Heart left ventricle (tissue), 16 donors: ENCODE measurements at places on chromosomes 7 and 10.

DNA sequence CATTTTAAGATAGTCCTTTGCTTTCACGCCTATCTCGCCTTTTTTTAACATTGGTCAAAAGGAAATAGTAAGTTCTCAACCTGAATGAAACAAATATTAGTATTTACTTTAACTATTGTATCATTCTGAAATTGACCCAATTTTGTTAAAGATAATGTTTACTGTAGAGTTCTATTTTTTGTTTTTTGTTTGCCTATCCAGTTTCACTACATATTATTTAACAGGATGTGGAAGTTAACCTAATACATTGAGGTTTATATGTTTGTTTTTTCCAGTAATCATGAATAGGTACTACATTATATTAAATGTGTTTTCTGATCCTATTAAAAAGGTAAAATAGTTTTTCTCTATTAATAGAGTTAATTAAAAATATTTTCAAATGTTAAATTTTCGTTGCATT lies 26.5 kb downstream of the ACSM6 start:
- no peak overlapping the region for H3K4me3 ChIP-seq
- no peaks in the 10 kb centered on the region for H3K27me3 ChIP-seq
- no peak for DNase-seq
- no peaks in the 10 kb centered on the region for H3K4me1 ChIP-seq
- H3K27ac ChIP-seq, result no peak overlapping the region
- H3K36me3 ChIP-seq, result no peaks in the 10 kb centered on the region

DNA sequence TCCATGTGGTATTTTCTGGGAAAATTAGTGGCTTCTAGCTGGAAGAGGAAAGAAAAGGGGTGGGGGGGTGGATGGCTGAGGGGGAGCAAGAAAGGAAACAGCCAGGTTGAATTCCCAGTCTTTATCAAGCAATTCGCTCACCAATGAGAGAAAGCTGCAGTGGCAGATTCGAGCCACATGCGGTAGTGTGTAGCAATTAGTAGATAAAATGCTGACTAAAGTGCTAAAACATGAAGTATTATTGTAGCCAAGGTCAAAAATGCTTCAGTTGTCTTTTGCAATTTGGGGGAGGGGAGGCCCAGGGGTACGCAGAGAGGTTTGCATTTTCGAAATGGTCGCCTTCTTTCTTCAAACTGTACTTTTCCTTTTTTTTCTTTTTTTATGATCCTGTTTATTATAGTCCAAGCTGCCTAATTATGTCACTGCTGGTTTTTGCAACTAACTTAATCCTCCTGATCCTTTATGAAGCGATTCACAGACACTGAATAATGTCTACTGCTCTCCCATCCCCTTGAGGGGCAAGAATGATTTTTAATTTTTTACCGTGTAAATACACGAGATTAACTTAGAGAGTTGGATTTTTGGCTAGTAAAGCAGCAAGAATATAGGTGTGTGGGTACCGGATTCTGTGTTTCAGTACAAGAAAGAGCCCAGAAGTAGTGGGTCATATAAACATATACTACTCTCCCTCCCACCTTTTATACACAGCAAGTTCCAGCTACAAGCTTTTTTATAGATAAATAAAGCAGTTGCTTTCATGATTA lies 3.6 kb upstream of the ARID5B start:
- peak overlapping the region; percentile 37 for H3K27ac ChIP-seq
- H3K4me1 ChIP-seq, result peaks cover 29% of the 10 kb centered on the region
- no peaks in the 10 kb centered on the region for H3K27me3 ChIP-seq
- no peaks in the 10 kb centered on the region for H3K36me3 ChIP-seq
- DNase-seq, result peak; percentile 27
- peak overlapping the region; percentile 56 for H3K4me3 ChIP-seq

DNA sequence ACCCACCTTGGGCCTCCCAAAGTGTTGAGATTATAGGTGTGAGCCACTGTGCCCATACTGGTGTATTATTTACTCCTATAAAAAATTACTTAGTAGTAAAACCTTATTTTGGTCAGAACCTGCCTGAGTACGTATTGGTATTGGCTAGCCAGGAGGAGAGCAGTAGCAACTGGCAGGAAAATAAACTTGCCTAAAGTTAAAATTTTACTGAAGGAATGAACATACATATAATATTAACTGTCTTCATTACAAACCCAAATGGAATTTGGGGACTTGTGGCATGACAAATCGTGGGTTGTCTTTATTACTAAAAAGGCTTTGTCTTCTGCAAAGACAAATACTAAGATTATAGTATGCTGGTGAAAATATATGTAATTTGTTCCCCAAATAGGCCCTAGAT lies 8.4 kb downstream of the RAB18 start:
- no peak overlapping the region for H3K27ac ChIP-seq
- H3K36me3 ChIP-seq, result peaks cover 10% of the 10 kb centered on the region
- peaks cover 4% of the 10 kb centered on the region for H3K4me1 ChIP-seq
- no peak overlapping the region for H3K4me3 ChIP-seq

DNA sequence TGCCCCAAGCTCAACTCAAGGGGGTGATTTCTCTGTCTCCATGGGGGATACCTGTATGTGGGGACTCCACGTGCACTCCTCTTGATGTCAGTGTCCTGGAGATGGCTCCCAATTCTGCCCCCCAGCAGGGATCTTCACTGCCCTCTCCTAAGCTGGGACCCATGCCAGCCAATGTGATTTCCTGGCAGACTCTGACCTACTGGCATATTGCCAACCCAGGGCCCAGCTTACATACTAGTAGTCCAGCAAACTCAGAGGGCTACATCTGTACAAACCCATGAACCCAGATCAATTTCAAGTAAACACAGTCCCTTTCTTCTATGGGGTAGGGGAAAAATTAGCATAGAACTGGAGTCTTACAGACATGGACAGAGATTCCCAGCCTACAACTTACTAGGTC lies 26.2 kb upstream of the BMPR1A start:
- no peaks in the 10 kb centered on the region for H3K36me3 ChIP-seq
- peak; percentile 62 for DNase-seq
- no peaks in the 10 kb centered on the region for H3K27me3 ChIP-seq

GRCh38 chr10:122786269-122786668 lies 59.4 kb downstream of the CUZD1 start:
- no peak overlapping the region for H3K27ac ChIP-seq
- H3K4me3 ChIP-seq, result no peak overlapping the region

GRCh38 chr10:5890452-5890915 lies 441 bp downstream of the FBH1 start:
- no peaks in the 10 kb centered on the region for H3K27me3 ChIP-seq
- peak overlapping the region; percentile 87 for H3K27ac ChIP-seq
- DNase-seq, result no peak
- peaks cover 8% of the 10 kb centered on the region for H3K36me3 ChIP-seq
- H3K4me3 ChIP-seq, result peak overlapping the region; percentile 32

- H3K4me3 ChIP-seq, result no peak overlapping the region
- peaks cover 16% of the 10 kb centered on the region for H3K4me1 ChIP-seq
- no peaks in the 10 kb centered on the region for H3K36me3 ChIP-seq
- H3K27ac ChIP-seq, result no peak overlapping the region
- H3K27me3 ChIP-seq, result no peaks in the 10 kb centered on the region
- DNase-seq, result no peak
Measured at GRCh38 chr10:132309879-132310591, 2.3 kb upstream of the STK32C start.

- no peak overlapping the region for H3K27ac ChIP-seq
- H3K4me1 ChIP-seq, result peaks cover 4% of the 10 kb centered on the region
- DNase-seq, result no peak
- H3K36me3 ChIP-seq, result no peaks in the 10 kb centered on the region
- H3K27me3 ChIP-seq, result no peaks in the 10 kb centered on the region
Measured at GRCh38 chr7:55565681-55566080, 6.6 kb downstream of the VOPP1 start.

DNA sequence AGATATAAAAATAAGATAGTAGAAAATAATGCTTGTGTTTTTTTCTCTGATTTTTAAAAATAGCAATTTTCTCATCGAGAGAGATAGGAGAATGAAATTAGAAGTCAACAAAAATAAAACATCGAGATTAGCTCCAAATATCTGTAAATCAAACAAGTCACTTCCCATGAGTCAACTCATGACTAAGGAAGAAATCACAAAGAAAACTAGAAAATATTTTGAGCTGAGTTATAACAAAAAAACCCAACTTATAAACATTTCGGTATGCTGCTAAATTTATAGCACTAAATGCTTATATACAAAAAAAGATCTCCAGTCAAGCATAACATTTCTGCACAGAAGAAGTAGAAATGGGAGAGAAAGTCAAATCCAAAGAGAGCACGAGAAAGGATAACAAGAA lies 140.1 kb downstream of the ITGA8 start:
- no peaks in the 10 kb centered on the region for H3K4me1 ChIP-seq
- H3K27ac ChIP-seq, result no peak overlapping the region
- no peaks in the 10 kb centered on the region for H3K36me3 ChIP-seq
- no peak for DNase-seq
- no peak overlapping the region for H3K4me3 ChIP-seq

GRCh38 chr7:3579638-3580219 lies 278.7 kb downstream of the SDK1 start:
- no peaks in the 10 kb centered on the region for H3K27me3 ChIP-seq
- H3K27ac ChIP-seq, result no peak overlapping the region

DNA sequence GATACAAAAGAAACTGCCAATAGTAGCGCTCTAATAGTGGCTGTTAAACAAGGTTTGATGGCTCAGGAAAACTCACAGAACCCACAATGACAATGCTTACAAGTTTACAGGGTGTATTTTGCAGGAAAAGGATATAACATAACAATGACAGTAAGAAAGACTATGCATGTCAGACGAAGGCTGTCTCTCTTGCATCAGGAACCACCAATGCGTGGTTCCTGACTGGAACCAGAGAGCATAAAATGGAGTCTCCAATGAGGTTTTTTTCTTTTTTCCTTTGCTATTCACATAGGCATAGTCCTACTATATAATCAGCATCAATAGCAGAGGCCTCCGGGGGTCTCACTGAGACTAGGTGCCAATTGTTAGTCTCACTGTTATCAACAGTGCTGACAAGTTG lies 120.4 kb upstream of the STEAP1 start:
- no peak overlapping the region for H3K4me3 ChIP-seq
- DNase-seq, result no peak
- H3K27me3 ChIP-seq, result no peaks in the 10 kb centered on the region
- H3K36me3 ChIP-seq, result no peaks in the 10 kb centered on the region
- H3K4me1 ChIP-seq, result no peaks in the 10 kb centered on the region

GRCh38 chr7:137078781-137079180 lies 210.3 kb downstream of the CHRM2 start:
- H3K36me3 ChIP-seq, result no peaks in the 10 kb centered on the region
- no peak overlapping the region for H3K4me3 ChIP-seq
- no peak overlapping the region for H3K27ac ChIP-seq
- no peak for DNase-seq
- peaks cover 21% of the 10 kb centered on the region for H3K4me1 ChIP-seq

DNA sequence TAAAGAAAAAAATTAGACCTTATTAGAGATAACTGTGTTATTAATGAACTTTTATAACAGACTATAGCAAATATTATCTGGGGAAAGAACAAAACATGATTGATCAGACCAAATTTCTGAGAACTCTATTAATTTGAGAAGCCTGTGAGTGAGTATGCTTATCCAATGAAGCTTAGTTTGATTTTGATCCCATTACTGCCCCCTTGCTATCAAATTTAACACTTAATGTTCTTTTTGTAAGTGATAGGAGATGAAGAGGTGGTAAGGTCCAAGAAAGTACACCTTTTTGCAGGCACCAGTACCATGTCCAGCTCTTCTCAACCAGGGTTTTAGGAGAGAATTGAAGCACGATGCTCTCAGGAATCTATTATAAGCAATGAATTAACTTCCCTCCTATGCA lies 49.9 kb downstream of the ZNF365 start:
- no peak overlapping the region for H3K4me3 ChIP-seq
- DNase-seq, result no peak
- no peaks in the 10 kb centered on the region for H3K27me3 ChIP-seq
- no peaks in the 10 kb centered on the region for H3K4me1 ChIP-seq
- no peak overlapping the region for H3K27ac ChIP-seq

- peak; percentile 53 for DNase-seq
- H3K4me3 ChIP-seq, result no peak overlapping the region
- no peaks in the 10 kb centered on the region for H3K4me1 ChIP-seq
- H3K27ac ChIP-seq, result peak overlapping the region; percentile 9
Measured at GRCh38 chr10:16891375-16892313, 74.4 kb upstream of the RSU1 start.

GRCh38 chr10:49384268-49384953 lies 11.5 kb downstream of the DRGX start:
- DNase-seq, result no peak
- no peak overlapping the region for H3K27ac ChIP-seq
- no peak overlapping the region for H3K4me3 ChIP-seq
- no peaks in the 10 kb centered on the region for H3K4me1 ChIP-seq

- DNase-seq, result no peak
- no peak overlapping the region for H3K27ac ChIP-seq
- H3K4me1 ChIP-seq, result peaks cover 49% of the 10 kb centered on the region
- no peaks in the 10 kb centered on the region for H3K27me3 ChIP-seq
- H3K36me3 ChIP-seq, result no peaks in the 10 kb centered on the region
- no peak overlapping the region for H3K4me3 ChIP-seq
Measured at GRCh38 chr10:103822800-103823199, 32.6 kb downstream of the SH3PXD2A start.

- H3K27me3 ChIP-seq, result no peaks in the 10 kb centered on the region
- peak overlapping the region; percentile 6 for H3K4me3 ChIP-seq
Measured at GRCh38 chr7:2805213-2805944, 38.7 kb downstream of the GNA12 start.

DNA sequence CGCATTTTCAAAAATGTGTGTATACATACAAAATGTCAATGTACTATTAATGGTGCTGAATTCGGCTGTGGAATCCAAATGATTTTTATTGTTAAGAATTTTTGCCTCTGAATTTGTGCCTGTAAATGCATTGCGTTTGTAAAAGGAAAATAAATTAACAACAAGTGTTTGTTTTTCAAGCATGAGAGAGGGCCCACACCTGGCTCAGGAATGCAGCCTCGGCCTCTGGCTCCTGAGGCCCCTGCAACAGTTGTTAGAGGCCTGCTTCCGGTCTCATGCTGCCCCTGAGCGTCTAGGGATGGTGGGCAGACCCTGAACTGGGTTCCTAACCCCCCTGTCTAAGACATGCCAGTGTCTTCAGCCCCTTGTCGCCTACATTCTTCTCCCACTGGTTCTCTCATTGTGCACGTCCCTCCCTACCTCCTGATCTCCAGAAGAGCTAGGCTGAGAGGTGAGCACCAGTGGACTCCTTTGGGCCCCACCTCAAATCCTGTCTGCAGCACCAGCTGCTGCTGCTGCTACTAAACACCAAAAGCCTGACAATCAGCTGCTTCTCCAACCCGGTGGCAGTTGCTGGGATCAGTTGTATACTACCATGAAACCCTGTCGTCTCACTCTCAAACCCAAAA lies 1.9 kb upstream of the BTBD16 start:
- H3K36me3 ChIP-seq, result peaks cover 33% of the 10 kb centered on the region
- no peaks in the 10 kb centered on the region for H3K27me3 ChIP-seq
- no peak overlapping the region for H3K27ac ChIP-seq
- no peak overlapping the region for H3K4me3 ChIP-seq
- H3K4me1 ChIP-seq, result peaks cover 14% of the 10 kb centered on the region
- no peak for DNase-seq

- no peak for DNase-seq
- H3K4me1 ChIP-seq, result peaks cover 19% of the 10 kb centered on the region
- peaks cover 8% of the 10 kb centered on the region for H3K36me3 ChIP-seq
- H3K27ac ChIP-seq, result no peak overlapping the region
- no peaks in the 10 kb centered on the region for H3K27me3 ChIP-seq
Measured at GRCh38 chr7:140333223-140333622, 65.1 kb downstream of the SLC37A3 start.

- H3K36me3 ChIP-seq, result peaks cover 21% of the 10 kb centered on the region
- H3K27ac ChIP-seq, result peak overlapping the region; percentile 49
- no peak overlapping the region for H3K4me3 ChIP-seq
- no peak for DNase-seq
- no peaks in the 10 kb centered on the region for H3K27me3 ChIP-seq
- peaks cover 6% of the 10 kb centered on the region for H3K4me1 ChIP-seq
Measured at GRCh38 chr7:149727053-149727898, 46.1 kb downstream of the ZNF467 start.
